ENCODE measurements at places on chromosomes 3 and 15.

DNA sequence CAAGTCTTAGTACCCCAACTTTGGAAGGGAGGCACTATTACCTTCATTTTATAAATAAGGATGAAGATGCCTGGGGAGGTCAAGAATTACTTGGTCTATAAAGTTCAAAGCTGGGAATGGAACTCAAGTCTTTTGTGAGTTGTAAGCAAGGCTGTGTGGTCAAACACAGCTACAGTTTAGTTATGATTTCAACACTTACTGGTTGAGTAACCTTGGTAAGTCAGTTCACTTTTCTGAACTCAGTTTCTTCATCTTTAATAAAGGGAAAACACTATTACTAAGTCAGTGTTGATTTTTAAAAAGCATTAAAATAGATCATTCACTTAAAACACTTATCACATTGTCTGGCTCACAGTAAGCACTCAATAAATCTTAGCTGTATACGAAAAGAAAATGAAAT lies 200.4 kb upstream of the ADAMTS9 start:
- DNase-seq, result no peak

- no peak for DNase-seq
Observed at GRCh38 chr15:82808634-82809041, 790 bp upstream of the WHAMM start.

GRCh38 chr15:48266024-48266689 lies 60.1 kb downstream of the SLC12A1 start:
- DNase-seq, result no peak

GRCh38 chr15:79540551-79540950 lies 108.4 kb downstream of the MINAR1 start:
- DNase-seq, result no peak

DNA sequence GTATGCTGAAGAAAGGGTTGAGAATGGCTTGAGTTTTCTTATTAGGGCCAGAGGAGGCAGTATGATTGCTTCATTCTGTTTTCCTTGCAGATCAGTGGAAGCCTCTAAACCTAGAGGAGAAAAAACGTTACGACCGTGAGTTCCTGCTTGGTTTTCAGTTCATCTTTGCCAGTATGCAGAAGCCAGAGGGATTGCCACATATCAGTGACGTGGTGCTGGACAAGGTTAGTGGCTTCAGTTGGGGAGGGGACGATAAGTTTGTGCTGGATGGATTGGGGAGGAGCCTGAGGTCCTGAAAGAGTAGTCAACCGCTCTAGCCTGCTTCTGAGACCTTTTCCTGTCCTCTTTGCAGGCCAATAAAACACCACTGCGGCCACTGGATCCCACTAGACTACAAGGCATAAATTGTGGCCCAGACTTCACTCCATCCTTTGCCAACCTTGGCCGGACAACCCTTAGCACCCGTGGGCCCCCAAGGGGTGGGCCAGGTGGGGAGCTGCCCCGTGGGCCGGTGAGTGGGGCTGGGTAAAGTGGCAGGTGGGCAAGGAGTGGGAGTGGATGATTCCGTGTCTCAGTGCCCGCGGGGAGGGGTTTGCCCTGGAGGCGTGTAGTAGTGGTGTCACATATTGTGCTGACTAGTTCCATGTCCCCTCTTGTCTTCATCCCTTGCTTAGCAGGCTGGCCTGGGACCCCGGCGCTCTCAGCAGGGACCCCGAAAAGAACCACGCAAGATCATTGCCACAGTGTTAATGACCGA lies 8.5 kb downstream of the EIF4G1 start:
- no peak for DNase-seq

DNA sequence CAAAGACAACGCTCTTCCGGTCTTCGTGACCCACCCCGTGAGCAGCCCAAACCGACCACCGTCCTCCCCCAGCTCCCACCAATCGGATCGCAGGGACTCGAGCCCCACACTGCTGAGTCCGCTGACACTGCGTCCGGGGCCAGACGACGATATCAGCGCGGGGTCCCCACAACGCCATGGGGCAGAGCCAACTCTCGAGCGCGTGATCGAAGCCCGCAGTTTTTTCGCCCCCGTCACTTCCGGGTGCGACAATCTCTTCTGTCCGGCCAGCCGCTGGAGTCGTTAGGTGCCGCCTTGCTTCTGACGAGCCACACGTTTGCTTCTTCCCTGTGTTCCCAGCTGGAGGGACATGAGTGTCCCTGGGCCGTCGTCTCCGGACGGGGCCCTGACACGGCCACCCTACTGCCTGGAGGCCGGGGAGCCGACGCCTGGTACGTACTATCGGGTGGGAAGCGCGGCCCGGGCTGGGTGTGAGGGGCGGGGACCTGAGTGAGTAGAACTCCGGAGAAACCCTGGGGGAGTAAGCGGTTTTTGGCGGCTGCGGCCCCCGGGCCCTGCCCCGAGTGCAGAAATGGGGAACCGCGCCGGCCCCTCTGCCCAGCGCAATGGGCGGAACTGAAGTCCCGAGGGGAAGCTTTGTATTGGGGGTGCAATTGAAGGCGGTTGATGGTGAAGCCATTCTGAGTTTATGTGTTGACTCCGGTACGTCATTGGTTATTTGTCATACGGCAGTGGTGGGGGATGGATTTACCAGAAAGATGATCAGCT lies at the start of gene BLOC1S6:
Gene BLOC1S6, plus strand, starts transcription at position 285 of the 768 bp plus-strand sequence. Its CDS starts 65 bp downstream, at position 350.
- DNase-seq, result peak; percentile 70

DNA sequence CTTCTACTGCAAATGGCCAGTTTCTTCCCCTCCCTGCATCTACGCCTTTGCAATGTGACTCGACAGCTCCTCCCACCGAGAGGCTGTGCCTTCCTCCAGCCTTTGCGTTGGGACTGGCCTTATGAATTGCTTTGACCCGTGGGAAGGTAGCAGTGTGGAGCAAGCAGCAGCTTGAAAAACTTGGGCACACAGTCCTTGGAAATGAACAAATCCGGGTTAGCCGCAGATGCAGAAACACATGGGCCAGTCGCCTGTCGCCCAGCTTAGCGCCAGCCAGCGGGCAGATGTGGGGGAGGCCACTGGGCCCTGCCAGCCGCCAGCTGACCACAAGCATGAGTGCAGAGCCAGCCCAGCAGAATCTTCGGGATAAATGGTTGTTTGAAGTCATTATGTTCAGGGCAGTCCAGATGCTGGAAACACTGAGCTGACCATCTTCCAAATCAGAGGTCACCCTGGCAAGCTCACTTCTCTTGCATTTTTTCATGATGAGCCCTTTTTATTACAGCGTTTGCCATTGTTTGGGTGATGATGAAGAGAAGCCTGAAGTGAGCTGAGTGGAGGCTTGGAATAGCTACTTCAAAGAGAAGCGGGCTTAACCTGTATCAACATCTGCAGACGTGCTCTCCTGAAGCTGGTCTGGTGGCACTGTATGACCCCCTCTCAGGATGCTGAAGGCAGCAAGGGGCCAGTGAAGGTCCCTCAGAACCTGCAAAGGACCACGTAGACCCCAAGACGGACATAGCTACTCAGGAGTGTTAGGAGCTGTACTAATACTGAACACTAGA lies 9.8 kb downstream of the SELENOS start:
- DNase-seq, result no peak

GRCh38 chr3:44000586-44000985 lies 241.1 kb upstream of the TOPAZ1 start:
- DNase-seq, result no peak

GRCh38 chr3:152737021-152737908 lies 97.7 kb upstream of the P2RY1 start:
- no peak for DNase-seq

- DNase-seq, result no peak
Observed at GRCh38 chr3:78161736-78162135, 1121.8 kb downstream of the ROBO2 start.

Data from GF-D8 (cell line).